NCI-H526 (cell line): ENCODE measurements at places on chromosomes 12 and 14.

DNA sequence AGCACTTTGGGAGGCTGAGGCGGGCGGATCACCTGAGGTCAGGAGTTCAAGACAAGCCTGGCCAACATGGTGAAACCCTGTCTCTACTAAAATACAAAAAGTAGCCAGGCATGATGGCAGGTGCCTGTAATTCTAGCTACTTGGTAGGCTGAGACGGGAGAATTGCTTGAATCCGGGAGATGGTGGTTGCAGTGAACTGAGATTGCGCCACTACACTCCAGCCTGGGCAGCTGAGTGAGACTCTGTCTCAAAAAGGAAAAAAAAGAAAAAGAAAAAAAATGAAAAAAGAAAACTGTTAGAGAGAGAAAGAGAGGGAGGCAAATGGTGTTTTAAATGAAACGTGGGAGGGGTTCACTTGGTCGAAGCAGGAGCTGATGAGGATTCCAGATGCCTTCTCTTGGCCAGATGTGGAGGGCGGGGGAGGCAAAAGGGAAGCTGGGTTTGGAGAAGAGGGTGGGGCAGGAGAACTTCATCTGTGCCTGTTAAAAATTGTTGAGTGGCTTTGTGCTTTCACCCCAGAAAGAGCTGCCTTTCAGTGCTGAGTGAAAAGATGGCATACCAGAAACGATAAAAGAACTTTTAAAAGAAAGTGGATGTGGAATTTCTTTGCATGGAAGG lies 1.1 kb downstream of the EMP1 start:
- no peak for DNase-seq

GRCh38 chr12:78330131-78330530 lies 499.4 kb downstream of the NAV3 start:
- DNase-seq = no peak

- DNase-seq = no peak
Observed at GRCh38 chr14:38111046-38111445, 96.7 kb upstream of the SSTR1 start.

GRCh38 chr12:334125-334524 lies 55.0 kb downstream of the KDM5A start:
- no peak for DNase-seq

- no peak for DNase-seq
Observed at GRCh38 chr12:19398376-19399363, 40.6 kb upstream of the AEBP2 start.

- no peak for DNase-seq
Observed at GRCh38 chr14:29097476-29097875, 330.9 kb downstream of the FOXG1 start.

- DNase-seq = peak; percentile 76
Observed at GRCh38 chr12:64256166-64256800, 34.2 kb upstream of the KICS2 start.

GRCh38 chr14:56959869-56960268 lies 149.6 kb upstream of the OTX2 start:
- no peak for DNase-seq

DNA sequence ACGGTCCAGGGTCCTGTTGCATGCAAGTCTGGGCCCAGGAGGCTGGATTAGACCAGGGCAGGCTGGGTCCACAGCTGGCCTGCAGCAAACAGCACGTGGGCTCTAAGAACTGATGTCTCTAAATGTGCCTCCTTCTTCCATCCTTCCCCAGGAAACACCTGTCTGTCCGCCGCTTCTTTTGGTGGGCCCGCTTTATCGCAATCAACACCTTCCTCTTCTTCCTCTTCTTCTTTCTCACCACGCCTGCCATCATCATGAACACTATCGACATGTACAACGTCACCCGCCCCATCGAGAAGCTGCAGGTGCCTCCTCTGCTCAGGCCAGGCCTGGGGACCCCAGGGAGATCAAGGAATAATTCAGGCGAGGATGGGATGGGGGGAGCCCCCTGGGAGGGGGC lies 28.3 kb downstream of the NGB start:
- DNase-seq = no peak

DNA sequence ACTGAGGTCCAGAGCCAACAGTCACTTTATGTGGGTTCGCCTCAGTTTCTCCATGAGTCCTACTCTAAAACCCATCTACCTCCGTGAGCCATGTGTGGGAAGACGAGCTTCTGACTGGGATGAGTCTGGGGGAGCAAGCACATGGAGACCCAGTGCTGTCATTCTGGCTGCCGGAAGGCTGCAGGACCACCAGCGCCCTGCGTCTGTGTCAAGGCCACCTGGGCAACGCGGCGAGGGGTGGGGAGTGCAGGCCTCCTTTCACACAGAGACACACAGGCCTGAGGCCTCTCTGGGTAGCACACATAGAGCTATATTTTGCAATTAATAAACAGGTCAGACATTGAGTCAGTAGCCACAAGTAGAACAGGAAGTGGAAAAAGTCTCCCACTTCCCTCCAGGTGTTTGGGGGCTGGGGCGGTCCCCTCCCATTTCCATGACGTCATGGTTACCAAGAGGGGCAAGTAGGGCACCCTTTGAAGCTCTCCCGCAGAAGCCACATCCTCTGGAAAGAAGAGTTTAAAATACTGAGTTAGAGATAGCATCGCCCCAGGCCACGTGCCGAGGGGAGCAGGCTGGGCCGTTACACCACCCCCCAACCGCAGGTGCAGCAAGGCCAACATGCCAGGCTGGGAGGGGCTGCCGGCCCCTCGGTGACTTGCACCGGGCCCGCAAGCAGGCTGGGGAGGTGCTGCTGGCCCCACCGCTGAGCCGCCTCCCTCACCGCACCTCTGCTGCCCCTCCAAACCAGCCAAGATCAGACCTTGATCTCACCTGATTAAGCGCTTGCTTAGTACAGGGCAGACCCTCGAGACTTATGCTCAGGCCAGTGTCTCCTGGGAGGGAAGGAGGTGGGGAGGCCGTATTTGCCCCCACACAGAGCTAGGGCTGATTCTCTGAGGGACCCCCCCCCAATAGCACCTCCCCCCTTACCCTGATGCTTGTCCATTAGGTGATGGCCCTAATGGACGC lies 32.7 kb downstream of the DAD1 start:
- DNase-seq = no peak

DNA sequence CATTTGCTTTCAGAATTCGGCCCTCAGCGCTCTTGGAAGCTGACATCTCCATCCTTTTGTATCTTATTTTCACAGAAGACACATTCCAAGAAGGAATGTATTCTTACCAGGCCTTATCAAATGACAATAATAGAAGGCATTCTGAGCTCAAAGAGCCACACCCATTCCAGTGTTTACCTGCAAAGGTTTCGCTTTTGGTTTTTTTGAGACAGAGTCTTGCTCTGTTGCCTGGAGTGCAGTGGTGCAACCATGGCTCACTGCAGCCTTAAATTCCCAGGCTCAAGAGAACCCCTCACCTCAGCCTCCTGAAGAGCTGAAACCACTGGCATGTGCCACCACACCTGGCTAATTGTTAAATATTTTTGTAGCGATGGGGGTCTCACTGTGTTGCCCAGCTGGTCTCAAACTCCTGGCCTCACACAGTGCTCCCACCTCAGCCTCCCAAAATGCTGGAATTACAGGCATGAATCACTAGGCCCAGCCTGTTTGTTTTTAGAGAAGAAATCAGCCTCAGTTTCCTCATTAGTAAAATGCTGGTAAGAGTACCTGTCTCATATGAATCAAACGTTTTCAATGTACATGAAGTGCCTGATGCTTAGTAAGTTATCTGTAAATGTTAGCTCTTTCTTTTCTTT lies 69.2 kb downstream of the SLC6A12 start:
- DNase-seq = peak; percentile 70

DNA sequence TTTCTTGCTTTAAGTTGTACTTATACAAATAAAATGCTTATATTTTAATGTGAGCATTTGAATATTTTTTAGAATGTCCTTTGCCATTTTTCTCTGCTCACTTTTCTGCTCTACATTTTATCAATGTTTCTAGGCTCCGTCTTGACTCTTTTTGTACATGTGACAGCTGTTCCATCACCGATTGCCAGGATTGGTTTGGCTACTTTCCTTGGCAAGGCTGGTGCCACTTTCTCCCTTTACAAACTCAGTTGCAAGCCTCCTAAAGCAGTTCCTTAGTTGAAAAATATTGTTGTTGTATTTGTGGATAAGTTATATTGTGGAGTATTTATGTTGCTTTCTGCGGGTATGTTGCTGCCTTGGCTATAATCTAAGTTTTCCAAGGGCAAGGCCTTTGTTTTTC lies 63.4 kb downstream of the DACT1 start:
- DNase-seq = no peak

DNA sequence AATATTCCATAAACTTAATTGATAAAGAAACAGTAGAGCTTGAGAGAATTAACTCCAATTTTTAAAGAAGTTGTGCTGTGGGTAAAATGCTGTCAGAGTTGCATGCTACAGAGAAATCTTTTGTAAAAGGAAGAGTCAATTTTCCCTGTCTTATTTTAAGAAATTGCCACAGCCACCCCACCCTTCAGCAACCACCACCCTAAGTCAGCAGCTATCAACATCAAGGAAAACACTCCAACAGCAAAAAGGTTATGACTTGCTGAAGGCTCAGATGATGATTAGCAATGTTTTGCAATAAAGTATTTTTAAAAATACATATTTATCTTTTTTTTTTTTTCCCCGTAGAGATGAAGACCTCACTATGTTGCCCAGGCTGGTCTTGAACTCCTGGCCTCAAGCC lies 6.5 kb upstream of the DRAM1 start:
- DNase-seq = no peak

GRCh38 chr12:89064780-89065179 lies 287.5 kb downstream of the DUSP6 start:
- DNase-seq = no peak

- peak; percentile 62 for DNase-seq
Observed at GRCh38 chr12:65306366-65307168, 28.1 kb downstream of the MSRB3 start.

- peak; percentile 48 for DNase-seq
Observed at GRCh38 chr14:99780690-99781089, 12.5 kb upstream of the EML1 start.

GRCh38 chr12:115443351-115443938 lies 759.5 kb upstream of the TBX3 start:
- DNase-seq = no peak

DNA sequence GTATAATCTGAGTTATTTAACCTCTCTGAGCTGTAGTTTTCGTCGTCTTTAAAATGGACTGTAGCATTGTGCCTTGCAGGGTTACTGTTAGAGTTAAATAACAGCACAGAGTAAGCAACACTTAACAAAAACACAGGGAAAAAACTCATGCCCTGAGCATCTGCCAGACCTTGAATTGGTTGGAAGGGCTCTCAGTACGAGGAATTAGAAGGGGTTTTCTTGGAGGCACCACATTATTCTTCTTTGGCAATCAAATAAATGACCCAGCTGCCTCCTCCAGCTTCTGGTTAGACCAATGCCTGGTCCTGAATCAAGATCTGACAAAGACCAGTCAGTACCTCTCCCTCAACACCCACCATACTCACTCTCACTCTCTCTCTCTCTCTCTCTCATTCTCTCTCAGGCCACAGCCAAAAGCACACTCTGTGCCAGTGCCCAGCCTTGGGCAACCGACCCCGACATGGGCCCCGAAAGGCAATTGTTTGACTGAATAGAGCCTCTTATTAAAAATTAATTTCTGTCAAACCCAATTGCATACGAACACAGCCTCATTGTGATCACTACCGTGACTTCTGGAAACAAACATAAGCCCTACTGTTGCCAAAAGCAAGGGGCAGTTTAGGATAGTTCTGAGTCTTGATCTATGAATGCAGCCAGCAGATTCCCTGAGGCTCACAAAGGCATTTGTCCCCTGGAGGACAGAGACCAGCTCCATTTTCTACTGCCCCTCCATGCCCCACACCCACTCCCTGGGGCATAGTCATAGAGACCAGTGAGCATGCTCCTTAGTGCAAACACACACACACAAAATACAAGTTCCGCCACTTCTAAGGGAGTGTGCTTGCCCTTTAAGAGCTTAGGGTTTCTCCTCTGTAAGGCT lies 23.9 kb downstream of the DUSP6 start:
- no peak for DNase-seq

DNA sequence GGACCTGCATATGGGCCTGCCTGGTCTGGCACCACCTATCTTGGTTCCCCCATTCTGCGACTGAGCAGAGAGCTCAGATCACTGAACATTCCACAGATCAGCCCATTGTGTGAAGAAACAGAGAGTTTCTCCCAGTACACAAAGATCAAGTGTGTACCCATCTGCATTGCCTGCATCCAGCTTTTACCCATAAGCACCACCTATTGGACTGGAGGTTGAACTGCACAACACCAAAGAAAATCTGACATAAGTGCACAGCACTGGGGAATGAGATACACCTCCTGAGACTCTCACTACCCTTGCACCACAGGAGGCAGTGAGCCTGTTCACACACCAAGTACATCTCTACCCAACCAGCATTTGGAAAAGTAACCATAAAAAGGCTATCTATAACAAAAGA lies 362.6 kb upstream of the CLEC14A start:
- DNase-seq = no peak

DNA sequence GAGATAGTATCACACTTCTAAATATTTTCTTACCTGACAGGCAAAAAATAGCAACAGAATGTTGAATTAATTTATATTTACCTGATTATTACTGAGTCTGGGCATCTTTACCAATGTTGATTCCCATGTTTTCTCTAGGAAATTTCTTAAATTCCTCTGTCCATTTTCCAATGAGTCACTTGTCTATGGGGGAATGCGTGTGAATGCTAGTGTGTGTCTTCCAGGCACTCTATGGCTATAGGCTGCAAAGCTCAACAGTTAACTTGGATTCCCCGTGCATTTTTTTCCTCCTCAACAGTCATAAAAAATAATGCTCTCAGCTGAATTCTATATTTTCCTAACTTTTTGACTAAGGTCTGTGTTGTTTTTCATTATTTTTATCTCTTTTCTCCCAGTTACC lies 1385.8 kb upstream of the FLRT2 start:
- DNase-seq = no peak

GRCh38 chr12:127690161-127690560 lies 576.8 kb upstream of the TMEM132C start:
- DNase-seq = no peak

DNA sequence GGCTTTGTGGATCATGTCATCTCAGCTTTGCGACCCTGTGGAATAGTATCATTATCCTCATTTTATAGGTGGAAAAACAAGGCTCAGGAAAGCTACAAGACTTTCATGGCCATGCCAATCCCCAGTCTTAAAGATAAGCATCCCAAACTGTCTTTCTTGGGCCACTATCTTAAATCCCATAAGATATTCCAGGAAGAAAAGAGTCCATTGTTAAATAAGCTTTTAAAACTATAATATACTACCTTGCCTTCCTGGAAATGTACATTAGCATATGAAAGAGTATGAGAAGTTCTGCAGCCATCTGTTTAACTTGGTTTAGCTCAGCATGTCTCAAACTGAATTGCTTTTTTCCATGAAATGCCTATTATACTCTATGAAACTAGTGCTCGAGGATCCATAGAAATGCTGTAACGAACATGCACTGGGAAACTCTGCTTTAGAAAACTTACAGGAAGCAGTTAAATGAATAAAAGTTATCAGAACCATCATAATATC lies 77.1 kb downstream of the B4GALNT3 start:
- no peak for DNase-seq

GRCh38 chr12:118288174-118288573 lies 84.5 kb downstream of the TAOK3 start:
- no peak for DNase-seq

DNA sequence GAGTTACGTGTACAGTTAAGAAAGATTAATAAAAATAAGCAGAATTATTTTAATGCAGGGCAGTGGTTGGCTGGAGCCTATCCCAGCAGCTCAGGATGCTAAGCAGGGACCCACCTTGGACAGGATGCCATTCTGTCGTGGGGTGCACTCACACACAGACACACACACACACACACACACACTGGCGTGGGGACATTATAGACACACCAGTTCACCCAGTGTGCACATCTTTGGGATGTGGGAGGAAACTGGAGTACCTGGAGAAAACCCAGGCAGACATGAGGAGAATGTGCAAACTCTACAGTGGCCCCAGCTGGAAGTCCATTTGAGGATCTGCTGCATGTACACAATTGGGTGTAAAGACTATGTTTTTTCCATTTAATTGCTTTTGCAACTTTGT lies 12.8 kb upstream of the IFI27L2 start:
- no peak for DNase-seq
